Ovary (tissue), 10 donors: ENCODE measurements at places on chromosomes 5 and 9. TPM values are rescaled to one million over a fixed set of nuclear protein-coding genes. Genes with fewer than 3 reads are reported as not detected.

Gene BTNL8
- not detected for total RNA-seq

DNA sequence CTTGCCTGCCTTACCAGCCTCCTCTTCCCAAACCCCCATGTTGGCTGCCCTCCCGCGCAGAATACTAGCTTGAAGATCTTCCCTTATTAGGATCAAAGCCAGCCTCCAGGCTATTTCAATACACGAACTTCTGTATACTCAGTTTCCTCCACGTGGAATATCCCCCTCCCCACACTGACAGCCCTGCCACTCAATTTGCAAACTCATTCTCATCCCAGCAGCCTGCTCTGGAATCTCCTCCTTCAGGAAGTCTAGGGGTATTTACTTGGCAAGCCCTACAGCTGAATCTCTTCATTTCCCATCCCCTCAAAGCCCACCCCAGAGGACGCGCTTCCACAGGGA is 157.0 kb upstream of the SMIM23 start:
- no peak for DNase-seq

- no peak for DNase-seq
Observed at GRCh38 chr9:128406848-128407391, 13.7 kb upstream of the CERCAM start.

Gene LYRM7
- total RNA-seq: 7.3 TPM

DNA sequence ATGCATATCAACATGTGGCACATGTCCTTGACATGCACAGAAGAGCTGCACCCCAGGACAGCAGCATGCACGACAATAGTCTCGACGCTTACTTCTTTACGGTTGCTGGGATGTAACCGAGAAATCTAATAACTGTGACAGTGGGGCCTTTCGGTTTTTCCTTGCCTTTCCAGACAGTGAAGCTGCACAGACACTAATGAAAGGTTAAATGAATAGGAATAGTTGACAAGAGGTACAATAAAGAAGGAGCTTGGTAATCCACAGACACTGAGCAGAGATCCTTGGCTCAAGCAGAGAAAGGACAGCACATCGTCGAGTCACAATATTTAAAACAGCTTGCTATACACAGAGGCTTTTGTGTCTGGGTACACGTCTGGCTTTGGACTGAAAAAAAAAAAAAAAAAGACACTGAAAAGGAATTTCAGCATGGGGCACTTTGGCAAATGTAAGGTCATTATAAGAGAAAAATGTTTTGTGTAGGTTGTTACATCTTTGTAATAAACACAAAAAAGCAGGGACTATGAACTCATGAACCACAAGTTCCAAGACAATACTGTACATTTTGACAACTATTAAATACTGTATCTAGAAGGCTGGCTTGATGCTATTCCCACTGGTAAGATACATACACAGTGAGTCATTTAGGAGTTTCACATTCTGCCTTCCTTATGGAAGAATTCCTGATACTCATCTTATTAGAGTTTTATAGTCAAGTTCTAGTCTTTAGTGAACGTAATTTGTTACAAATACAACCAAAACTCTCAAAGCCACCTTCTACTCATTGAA is 5.6 kb downstream of the BNC2 start:
- DNase-seq: no peak

GRCh38 chr9:88274078-88274477 is 114.2 kb upstream of the SPIN1 start:
- DNase-seq: no peak
